Activated naive CD4-positive, alpha-beta T cell treated with Interleukin-2 at 50 U/mL for 16 hours (primary cell): ENCODE measurements at places on chromosomes 1 and 21.

DNA sequence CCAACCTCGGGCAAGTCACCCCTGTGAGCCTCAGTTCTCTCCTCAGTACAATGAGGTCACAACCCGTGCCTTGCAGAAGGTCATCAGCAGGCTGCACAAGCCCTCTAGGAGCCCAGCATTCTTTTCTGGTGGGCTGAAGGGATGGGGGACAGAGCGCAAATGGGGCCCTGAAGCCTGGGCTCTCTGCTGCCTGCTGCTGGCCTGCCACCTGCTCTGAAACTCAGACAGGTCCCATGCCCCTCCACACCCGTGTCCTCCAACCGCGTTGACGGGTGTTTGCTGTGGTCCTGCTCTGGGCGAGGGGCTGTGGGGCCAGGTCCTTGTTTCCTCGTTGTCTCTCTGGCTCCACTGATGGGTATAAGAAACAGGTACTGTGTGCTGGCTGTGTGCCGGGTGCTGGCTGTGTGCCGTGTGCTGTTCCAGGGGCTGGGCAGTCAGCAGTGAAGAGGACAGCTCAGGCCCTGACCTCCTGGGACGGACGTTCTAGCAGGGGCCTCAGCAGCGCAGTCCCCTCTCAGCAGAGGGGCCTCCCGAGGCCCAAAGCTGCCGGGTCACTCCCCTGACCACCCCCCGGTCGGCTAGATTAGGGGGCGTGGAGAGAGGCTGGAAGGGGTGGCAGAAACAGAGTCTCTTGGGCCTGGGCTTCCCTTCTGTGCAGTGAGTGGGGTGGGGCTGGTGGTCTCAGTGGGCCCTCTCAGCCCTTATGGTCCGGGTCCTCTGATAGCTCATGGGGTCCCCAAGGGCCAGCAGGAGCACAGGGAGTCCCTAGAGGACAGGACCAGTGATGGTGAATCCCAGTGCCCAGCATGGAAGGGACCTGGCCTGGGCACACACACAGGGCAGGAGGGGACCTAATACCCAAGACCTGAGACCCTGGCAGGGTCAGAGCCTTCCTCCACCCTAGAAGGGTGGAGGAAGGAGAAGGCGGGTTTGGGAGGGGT lies 42.1 kb downstream of the DMRTB1 start:
- DNase-seq, result no peak

DNA sequence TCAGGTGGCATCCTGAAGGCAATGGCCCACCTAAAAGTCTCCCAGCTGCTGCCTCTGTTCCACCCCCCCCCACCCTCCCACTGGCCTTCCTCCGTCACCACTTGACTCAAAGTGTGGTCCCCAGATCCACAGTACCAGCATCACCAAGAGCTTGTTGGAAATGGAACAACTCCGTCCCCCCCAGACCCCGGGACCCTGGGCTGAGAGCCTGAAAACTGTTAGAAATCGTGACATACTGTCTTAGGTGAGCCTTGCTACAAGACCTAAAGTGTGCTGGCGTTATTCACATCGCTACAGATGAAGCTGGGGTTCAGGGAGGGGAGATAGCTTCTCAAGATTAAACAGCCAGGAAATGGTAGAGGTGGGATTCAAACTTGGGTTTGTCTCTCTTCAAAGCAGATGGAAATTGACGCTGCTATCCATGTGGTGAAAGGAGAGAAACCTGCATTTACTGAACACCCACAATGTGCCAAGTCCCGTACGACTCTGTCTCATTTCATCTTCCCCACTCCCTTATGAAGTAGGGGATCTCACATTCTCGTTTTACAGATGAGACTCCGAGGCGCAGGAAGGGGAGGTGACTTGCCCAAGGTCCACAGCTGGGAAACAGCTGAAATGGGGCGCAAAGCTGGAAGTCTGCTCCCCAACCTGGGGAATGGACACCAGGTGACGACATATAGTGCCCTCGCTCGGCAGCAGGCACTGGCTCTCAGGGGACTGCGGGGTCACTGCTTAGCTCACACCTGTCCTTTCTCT lies 52.8 kb upstream of the IFFO2 start:
- no peak for DNase-seq

DNA sequence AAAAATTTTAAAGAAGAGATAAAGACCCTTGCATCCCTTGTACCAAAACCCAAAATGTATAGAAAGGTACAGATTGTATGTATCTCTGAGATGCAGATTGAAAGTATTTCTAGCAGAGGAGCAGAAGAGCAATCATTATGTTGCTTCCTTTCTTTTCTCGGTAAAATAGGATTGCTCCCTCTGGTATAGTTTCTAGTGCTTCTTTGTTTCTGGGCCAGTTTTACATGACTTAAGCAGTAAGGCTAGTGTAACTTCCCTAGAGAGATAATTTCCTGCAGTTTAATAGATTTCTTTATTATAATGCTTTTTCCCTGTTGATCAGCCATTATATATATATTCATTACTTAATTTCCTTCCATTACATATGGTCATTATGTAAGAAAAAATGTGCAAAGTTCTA lies 496.2 kb upstream of the RGS18 start:
- no peak for DNase-seq

DNA sequence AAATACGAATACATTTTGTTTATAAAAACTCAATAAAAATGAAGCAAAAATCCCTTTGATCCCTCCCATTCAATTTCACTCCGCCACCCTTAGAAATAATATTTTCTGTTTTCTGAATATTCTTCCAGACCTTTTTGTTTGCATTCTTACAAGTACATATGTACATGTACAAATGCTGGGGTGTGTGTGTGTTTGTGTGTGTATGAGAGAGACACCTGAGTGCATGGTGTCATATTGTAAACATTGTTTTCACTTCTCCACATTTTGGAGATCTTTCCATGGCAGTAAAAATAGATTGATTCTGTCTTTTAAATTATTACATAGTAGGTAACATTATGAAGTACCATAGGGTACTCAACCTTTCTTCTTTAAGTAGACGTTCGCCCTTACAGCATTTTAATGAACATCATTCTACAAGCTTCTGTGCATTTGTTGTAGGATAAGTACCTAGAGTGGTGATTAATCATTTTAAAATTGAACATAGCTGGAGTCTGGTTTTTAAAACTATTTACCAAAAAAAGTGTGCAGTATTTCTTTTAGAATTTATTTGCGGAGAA lies 1.3 kb upstream of the MPC2 start:
- DNase-seq, result no peak

GRCh38 chr21:32826329-32827167 lies 55.0 kb upstream of the PAXBP1 start:
- DNase-seq, result peak; percentile 24

- DNase-seq, result no peak
Measured at GRCh38 chr1:207313131-207313530, 8.3 kb upstream of the CD55 start.

DNA sequence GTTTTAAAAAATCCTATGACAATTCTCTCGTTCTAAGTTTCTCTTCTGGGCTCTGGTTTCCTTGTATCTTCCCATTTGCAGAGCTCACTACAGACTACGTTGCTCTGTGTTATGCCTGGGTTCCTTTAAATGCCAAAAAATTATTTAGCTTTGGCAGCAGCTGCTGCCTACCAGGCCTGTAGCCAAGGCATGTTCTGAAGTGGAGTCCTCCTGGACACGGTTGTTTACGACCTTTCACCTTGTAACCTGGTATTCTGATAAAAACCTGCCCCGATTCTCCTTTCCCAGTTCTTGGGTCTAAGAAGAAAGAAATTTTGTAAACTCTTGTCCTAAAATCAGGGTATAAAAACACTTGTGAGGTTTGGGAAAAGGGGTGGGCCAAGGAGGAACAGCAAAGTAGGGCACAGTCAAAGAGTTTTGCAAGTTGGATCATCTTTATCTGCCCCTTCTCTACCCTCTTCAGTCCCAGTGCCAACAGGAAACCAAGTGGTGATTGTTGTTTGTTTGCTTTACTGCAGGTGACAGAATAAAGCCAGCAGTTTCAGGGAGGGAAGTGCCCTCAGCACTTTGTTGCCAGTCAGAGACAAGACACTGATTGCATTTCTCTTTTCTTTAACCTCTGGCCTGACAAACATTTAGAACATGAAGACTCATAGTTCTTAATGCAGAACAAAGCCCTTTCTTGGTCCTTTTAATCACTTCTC lies 3.1 kb upstream of the TXNIP start:
- no peak for DNase-seq

DNA sequence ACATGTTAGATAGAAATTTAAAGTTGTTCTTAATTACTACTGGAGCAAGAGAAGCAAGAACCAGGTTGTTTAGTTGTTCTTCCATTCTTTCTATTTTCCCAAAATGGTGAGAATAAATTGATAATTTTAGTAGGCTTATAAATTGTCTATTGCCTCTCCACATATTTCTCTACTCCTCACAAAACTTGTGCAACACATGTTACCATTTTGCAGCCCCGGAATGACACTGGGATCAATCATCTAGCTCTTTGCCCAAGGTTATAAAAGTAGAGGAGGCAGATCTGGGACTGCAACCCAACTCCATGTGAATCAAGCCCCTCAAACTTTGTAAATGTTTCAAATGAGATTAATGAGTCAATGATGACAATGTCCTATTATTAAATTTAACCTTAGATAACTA lies 34.9 kb downstream of the PRMT6 start:
- no peak for DNase-seq

DNA sequence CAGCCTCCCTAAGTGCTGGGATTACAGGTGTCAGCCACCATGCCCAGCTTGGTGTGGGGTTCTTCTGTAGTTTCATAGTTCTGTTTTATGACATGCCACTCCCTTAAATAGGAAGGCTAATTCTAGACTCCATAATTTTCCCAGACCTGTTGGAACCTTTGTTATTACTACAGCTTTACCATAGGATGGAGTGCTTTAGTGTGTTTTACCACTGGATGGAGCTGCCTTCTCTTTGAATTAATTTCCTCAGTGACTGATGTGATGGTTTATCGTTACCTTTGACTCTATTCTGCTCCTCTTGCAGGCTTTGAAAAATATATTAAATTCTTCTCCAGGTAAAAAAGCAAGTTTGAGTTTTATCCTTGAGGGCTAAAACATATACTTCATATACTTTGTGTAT lies 84.6 kb upstream of the NEK7 start:
- no peak for DNase-seq

- DNase-seq, result no peak
Measured at GRCh38 chr21:29146726-29147125, 16.3 kb downstream of the MAP3K7CL start.
